ENCODE measurements at places on chromosomes 6 and 20. TPM values are rescaled to one million over a fixed set of nuclear protein-coding genes. Genes with fewer than 3 reads are reported as not detected.
A peak's percentile ranks its signal among the peaks of the same experiment; 100 is the strongest.

- no peak for DNase-seq
Observed at GRCh38 chr6:13300643-13301590, 27.4 kb downstream of the TBC1D7 start.

DNA sequence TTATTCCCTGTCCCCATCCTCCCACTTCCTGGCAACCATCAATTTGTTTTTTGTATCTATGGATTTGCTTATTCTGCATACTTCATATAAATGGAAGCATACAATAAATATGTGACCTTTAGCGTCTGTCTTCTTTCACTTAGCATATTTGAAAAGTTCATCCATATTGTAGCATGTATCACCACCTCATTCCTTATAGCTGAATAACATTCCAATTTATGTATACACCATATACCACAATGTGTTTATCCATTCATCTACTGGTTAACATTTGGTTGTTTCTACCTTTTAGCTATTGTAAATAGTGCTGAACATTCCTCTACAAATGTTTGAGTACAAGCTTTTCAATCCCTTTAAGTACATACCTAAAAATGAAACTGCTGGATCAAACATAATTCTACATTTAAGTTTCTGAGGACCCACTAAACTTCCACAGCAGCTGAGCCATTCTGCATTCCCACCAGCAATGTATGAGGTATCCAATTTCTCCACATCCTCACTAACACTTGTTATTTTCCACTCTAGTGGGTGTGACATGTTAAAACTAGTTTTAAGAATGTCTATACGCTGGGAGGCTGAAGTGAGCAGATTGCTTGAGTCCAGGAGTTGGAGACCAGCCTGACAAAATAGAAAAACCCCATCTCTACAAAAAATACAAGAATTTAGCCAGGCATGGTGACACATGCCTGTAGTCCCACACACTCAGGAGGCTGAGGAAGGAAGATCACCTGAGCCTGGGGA, 32.9 kb downstream of the NUDT3 start:
- no peak for DNase-seq

GRCh38 chr6:32692019-32692418, 25.6 kb upstream of the HLA-DQB1 start:
- no peak for DNase-seq

- DNase-seq: no peak
Observed at GRCh38 chr20:56423211-56423610, 11.2 kb downstream of the CASS4 start.

GRCh38 chr20:17646961-17647301, 35.1 kb downstream of the RRBP1 start:
- no peak for DNase-seq

DNA sequence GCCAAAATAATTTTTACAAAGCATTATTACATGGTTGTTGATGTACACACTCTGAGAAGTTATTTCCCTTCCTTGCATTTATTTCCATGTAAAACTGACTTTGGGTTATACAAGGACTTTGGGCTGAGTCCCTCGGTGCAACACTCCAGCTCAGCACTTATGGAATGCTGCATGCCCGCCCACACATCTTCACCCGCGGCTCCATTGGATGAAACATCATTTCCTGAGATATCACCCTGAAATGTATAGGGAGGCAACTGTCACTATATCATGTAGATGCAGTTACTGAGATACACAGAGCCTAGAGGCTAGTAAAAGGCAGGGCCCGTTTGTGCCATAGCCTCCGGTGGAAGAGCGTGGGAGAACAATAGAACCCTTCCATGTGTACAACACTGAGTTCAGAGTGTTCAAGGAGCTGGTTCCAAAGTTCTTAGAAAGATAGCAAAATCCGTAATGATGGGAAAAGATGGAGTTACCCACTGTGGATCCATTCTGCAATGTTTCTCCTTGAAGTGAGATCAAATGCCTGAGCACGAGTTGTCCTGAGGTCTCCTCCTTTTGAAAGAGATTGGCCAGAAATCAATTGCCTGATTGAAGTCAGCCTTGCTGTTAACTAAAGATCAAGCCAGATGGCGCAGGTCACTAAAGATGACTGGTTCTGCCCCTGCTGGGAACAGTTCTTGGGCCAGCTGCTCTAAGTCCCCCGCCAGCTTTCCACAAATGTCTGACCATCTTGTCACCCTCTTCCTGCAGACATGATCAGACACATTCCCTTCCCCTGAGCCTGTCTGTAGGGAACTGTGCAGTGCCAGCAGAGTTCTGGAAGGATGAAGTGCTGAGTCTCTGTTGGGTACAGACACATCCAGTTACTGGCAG, 100.9 kb upstream of the IYD start:
- DNase-seq: no peak

GRCh38 chr6:104134876-104135275, 724.8 kb downstream of the HACE1 start:
- peak; percentile 10 for DNase-seq

- DNase-seq: peak; percentile 51
Observed at GRCh38 chr6:141956046-141956761, 176.5 kb upstream of the GJE1 start.

- no peak for DNase-seq
Observed at GRCh38 chr20:25444556-25444955, 37.1 kb downstream of the GINS1 start.

Gene ZSCAN9
- 6.5 TPM for total RNA-seq

Gene SOD2
- total RNA-seq: 419 TPM

Gene DEFB124
- total RNA-seq: not detected

Gene RNF8
- 22.5 TPM for total RNA-seq

- no peak for DNase-seq
Observed at GRCh38 chr6:105745464-105746129, 340.5 kb upstream of the PRDM1 start.

GRCh38 chr6:45445749-45446549, 68.2 kb upstream of the SUPT3H start:
- peak; percentile 97 for DNase-seq

DNA sequence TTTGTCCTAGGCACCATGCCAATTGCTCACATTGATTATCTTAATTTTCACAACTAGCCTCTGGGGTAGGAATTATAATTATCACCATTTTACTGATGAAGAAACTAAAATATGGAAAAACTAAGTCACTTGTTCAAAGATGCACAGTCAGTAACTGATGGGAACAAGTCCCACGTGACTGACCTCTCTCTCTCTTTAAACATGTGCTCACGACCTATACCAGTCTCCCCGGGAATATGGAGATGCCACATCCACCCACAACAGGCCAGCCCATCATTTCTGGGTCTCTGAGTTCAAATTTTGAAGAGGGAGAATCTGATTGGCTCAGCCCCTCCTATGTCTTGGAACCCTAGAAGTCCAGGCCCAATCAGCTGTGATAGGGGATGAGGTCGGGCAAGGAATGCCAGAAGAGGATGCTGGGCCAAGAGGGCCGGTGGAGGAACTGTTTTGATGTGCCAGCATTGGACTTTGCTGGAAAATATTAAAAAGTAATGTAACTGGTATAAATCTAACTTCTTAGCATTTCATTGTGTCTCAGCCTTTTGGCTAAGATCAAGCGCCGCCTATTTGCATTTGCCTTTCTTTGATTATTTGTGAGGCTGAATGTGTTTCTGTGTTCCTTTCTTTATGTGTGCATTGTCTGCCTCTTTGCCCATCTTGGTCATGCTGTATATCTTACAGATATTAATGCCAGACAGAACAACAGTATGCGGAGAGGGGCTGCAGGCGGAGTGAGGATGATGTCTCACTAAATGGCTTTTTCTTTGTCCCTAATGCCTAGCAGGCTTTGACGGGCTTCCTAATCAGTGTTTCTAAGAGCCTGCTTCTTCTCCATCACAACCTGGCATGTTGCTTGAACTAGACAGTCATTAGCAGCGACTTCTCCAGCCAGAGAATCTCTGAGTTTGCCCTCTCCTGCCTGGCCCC, 126.6 kb downstream of the VEGFA start:
- no peak for DNase-seq

DNA sequence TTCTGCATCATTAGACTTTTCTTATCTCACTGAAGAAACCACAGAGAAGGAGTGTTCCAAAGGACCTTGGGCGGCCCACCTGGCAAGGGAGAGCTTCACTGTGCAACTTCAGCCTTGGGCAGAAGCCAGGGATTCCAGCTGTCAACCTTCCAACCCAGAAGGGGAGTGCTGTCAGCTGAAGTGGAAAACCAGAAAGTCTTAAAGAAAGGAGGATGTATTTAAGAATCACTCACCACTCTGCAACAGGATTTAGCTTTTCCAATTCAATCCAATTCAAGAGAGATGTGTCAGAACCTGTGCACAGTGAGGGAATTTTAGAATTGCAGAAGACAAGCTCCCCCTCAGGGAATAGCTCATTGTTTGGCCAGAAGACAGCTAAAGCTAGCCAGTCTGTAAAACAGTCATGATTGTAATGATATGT, 553.7 kb downstream of the CD83 start:
- DNase-seq: no peak

Gene MTO1
- 24.5 TPM for total RNA-seq

Gene RAB44
- under 0.01 TPM for total RNA-seq

- DNase-seq: no peak
Observed at GRCh38 chr20:38764567-38765318, 16.5 kb downstream of the ACTR5 start.

DNA sequence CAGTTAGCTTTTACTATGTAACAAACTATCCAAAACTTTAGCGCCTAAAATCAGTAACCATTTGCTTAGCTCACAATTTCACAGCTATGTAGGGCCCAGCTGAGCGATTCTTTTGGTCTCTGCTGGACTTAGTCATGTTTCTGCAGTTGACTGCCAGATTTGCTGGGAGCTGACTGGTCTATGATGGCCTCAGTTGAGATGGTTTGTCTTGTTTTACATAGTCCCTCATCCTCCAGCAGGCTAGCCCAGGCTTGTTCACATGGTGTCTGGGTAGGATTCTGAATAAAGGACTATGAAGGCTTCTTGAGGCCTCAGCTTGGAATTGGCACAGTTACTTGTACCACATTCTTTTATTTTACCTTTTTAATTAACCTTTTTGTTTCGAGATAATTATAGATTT, 247.8 kb upstream of the CHD6 start:
- DNase-seq: no peak

DNA sequence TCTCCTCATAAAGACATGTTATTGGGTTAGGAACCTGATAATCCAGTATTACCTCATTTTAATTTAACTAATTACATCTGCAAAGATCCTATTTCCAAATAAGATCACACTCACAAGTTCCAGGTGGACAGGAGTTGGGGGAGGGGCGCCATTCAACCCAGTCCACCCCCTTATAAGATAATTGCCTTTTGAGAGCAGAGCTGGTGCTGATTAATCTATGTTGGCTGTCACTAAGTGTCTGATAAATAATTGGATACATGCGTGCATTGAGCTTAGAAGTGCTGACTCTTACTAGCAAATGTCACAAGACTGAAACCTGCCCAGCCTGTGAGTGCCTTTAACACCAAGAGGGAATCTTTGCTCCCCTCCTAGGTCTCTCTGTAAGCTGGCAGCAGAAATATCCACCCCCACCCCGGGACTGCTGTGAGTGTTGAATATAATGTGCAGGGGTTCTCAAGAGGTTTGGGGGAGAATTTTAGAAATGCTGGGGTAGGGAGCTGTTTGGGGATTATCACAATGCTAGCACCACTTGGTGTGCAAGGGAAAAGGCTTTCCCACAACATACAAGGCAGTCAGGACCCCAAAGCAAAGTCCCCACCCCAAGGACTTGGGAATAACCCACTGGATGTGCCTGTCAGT, 87.5 kb downstream of the ANKRD60 start:
- DNase-seq: no peak

Gene SLC26A8
- total RNA-seq: not detected

GRCh38 chr6:16273256-16273655, 34.9 kb downstream of the GMPR start:
- no peak for DNase-seq

Gene SYCP2L
- not detected for total RNA-seq

DNA sequence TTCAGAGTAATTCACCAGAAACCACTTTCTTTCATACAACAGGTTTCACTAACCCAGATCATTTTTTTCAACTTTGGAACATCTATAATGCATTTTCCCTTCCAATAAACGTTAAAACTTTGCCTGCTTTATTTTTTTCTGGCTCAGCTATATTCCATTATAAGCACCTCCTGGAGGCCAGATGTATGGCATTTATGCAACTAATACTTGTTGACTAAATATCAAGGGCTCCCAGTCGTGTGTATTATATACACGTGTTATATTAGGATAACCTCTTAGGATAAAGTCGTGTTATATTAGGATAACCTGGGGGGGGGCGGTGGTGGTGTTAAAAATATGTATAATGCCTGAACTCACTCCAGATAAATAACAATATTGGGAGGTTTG, 6.7 kb downstream of the OPN5 start:
- no peak for DNase-seq

DNA sequence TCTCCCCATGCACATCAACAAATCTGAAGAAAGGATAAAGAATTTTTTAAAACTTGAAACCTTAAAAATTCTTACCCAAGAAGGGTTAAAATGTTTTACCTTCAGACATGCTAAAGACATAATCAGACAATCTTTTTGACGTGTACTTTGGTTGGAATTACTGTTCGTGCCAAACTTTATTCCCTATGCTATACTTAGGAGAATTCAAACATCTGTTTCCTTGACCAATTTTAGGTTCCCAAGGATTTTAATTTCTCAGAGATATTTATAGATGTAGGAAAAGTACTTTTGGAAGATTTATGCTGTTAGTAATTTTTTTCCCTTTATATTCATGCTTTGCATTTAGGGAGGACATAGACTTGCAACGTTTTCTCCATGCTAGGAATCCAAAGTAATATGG, 108.4 kb downstream of the AFG1L start:
- DNase-seq: no peak

Gene MYCT1
- total RNA-seq: 120 TPM

All from dermis microvascular lymphatic vessel endothelial cell (primary cell).